Gastrocnemius medialis (tissue), 4 donors: ENCODE measurements at places on chromosomes 2 and 18.

- H3K4me1 ChIP-seq: no peaks in the 10 kb centered on the region
- no peak for DNase-seq
These were observed 141.8 kb upstream of the KLHL29 start for GRCh38 chr2:23243073-23243659.

GRCh38 chr2:190111166-190111565 lies 48.6 kb upstream of the MSTN start:
- no peak for DNase-seq
- peak overlapping the region; percentile 69 for H3K27ac ChIP-seq
- H3K4me1 ChIP-seq: peaks cover 22% of the 10 kb centered on the region
- no peaks in the 10 kb centered on the region for H3K27me3 ChIP-seq
- H3K36me3 ChIP-seq: no peaks in the 10 kb centered on the region
- H3K4me3 ChIP-seq: no peak overlapping the region

- H3K4me3 ChIP-seq: no peak overlapping the region
- H3K27me3 ChIP-seq: no peaks in the 10 kb centered on the region
- no peak overlapping the region for H3K27ac ChIP-seq
- H3K36me3 ChIP-seq: no peaks in the 10 kb centered on the region
- H3K4me1 ChIP-seq: peaks cover 40% of the 10 kb centered on the region
These were observed 16.8 kb downstream of the HDLBP start for GRCh38 chr2:241298673-241299072.

GRCh38 chr2:46493971-46494250 lies 14.5 kb downstream of the TMEM247 start:
- no peaks in the 10 kb centered on the region for H3K36me3 ChIP-seq
- H3K27ac ChIP-seq: no peak overlapping the region
- H3K4me1 ChIP-seq: peaks cover 13% of the 10 kb centered on the region
- H3K27me3 ChIP-seq: no peaks in the 10 kb centered on the region
- H3K4me3 ChIP-seq: no peak overlapping the region
- no peak for DNase-seq

- no peak overlapping the region for H3K4me3 ChIP-seq
- H3K27me3 ChIP-seq: no peaks in the 10 kb centered on the region
- H3K27ac ChIP-seq: no peak overlapping the region
- DNase-seq: no peak
- H3K36me3 ChIP-seq: peaks cover 16% of the 10 kb centered on the region
- H3K4me1 ChIP-seq: no peaks in the 10 kb centered on the region
These were observed 39.1 kb downstream of the PPIG start for GRCh38 chr2:169623235-169623634.

DNA sequence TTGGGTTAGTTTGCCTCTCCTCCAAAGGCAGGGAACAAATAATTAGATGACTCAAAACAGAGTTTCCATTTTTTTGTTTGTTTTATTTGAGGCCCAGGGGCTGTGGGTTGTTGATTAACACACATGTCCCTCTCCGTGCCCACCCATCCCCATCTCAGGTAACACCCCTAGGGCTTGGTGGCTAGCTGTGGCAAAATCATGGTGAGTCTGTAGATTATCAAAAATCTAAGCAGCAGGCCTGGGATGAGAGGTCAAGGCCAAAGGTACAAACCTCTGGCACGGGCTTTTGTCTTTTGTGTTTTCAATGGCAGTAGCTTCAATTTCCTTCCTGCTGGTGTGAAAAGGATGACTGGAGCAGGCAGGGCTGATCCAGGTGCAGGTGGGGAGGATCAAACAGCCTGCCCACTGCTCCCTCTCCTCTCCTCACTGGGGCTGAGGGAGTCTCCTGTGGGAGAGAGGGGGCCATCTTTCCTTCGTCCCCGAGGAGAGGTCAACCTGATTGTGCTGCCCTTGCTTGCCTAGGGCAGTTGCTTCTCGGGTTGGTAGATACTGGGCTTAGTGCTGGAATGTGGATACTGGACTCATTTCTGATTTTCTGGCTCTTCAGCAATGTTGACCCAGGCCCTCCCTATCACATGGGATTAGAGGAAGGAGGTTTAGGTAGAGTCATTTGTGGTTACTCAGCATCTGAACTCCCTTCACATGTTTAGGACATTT lies 31.9 kb upstream of the EML4 start:
- H3K4me3 ChIP-seq: no peak overlapping the region
- H3K4me1 ChIP-seq: peaks cover 24% of the 10 kb centered on the region
- no peaks in the 10 kb centered on the region for H3K27me3 ChIP-seq
- no peak overlapping the region for H3K27ac ChIP-seq
- no peaks in the 10 kb centered on the region for H3K36me3 ChIP-seq

DNA sequence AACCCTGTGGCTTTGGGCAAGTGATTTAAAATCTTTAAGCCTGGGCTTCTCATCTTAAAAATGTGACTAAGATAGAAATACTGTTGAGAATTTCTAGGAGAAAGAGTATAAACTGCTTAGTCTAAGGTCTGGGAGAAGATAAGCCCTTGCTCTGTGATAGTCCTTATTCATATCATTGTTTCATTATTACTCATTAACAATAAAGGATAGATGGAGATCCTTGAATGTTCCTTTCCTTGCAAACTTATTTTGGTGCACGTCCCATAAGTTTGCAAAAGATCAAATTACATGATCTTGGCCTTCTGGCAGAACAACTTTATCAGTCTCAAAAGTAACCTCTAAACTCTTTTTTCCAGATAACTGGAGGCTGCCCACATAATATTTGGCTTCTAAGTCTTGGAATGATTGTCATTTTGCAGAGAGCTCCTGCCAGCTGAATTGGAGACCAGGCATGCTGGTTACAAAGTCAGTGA lies 138.3 kb downstream of the FAM124B start:
- no peak for DNase-seq
- H3K4me1 ChIP-seq: no peaks in the 10 kb centered on the region
- no peaks in the 10 kb centered on the region for H3K36me3 ChIP-seq
- H3K4me3 ChIP-seq: no peak overlapping the region
- no peaks in the 10 kb centered on the region for H3K27me3 ChIP-seq
- H3K27ac ChIP-seq: no peak overlapping the region

- no peak for DNase-seq
- no peaks in the 10 kb centered on the region for H3K27me3 ChIP-seq
- H3K27ac ChIP-seq: peak overlapping the region; percentile 39
- H3K36me3 ChIP-seq: no peaks in the 10 kb centered on the region
- H3K4me3 ChIP-seq: no peak overlapping the region
These were observed 42.6 kb downstream of the NEB start for GRCh38 chr2:151691631-151692030.

- no peak overlapping the region for H3K4me3 ChIP-seq
- H3K4me1 ChIP-seq: no peaks in the 10 kb centered on the region
- no peaks in the 10 kb centered on the region for H3K27me3 ChIP-seq
- H3K27ac ChIP-seq: no peak overlapping the region
- no peak for DNase-seq
These were observed 178.7 kb downstream of the ANTXR1 start for GRCh38 chr2:69191634-69192033.

DNA sequence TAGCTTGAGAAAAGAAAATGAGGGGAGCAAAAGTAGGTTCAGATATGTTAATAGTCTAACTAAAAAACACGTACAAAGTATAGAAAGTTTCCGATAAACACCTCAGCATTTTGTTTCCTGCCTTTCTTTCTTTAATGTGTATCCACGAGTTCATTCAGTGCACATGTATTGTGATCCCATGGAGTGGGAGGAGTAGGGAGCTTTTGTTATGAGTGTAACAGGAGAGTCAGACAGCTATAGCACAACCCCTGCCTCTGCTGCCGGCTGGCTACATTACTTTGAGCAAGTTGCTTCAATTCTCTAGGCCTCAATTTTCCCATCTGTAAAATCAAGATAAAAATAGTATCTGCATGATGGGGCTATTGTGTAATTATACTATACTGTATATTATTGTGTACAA lies 249.2 kb upstream of the FIGN start:
- H3K4me3 ChIP-seq: no peak overlapping the region
- no peak overlapping the region for H3K27ac ChIP-seq
- no peaks in the 10 kb centered on the region for H3K4me1 ChIP-seq

- no peak overlapping the region for H3K27ac ChIP-seq
- H3K27me3 ChIP-seq: no peaks in the 10 kb centered on the region
- H3K36me3 ChIP-seq: no peaks in the 10 kb centered on the region
- H3K4me3 ChIP-seq: no peak overlapping the region
These were observed 46.3 kb downstream of the CABLES1 start for GRCh38 chr18:23181547-23181946.

DNA sequence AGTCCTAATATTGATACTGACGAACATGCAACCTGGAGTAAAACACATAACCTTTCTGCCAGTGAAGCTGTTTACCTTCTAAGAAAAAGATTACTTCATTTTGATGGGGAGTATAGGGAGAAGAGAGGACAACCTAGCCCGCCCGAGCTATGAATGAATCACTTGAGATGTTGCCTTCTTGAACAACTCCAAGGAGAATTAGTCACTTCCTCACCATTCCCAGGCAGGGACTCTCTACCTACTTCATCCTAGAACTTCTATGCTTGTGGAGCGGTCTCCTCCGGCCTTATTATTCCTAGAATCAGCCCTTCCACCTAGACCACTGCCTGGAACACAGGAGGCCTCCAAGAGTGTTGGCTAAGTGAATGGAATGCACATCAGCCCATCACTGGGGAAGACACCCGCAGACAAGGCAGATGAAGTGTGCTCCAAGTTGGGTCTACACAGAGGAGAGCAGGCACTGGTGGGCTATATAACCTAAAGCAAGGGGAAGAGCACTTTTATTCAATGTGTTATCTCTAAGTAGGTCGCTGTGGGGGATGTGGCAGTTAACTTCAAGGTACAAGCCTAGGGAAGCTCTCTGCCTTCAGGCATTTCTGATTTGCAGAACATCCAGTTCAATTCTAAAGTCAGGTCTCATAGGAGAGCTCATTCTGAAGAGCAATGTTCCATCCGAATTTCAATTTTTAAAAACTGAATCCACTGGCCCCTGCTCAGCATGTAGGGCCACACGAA lies 57.4 kb downstream of the STK39 start:
- H3K4me3 ChIP-seq: no peak overlapping the region
- DNase-seq: no peak
- H3K36me3 ChIP-seq: no peaks in the 10 kb centered on the region
- H3K27me3 ChIP-seq: no peaks in the 10 kb centered on the region
- H3K27ac ChIP-seq: no peak overlapping the region
- H3K4me1 ChIP-seq: no peaks in the 10 kb centered on the region
